Right lobe of liver (tissue), 6 donors: ENCODE measurements at places on chromosomes 2 and 18. TPM values are rescaled to one million over a fixed set of nuclear protein-coding genes. Genes with fewer than 3 reads are reported as not detected.
A peak's percentile ranks its signal among the peaks of the same experiment; 100 is the strongest.

GAL3ST2 gene
- total RNA-seq: not detected

ADD2 gene
- total RNA-seq: 1.00 TPM

ACYP2 gene
- total RNA-seq: 22.9 TPM

DNA sequence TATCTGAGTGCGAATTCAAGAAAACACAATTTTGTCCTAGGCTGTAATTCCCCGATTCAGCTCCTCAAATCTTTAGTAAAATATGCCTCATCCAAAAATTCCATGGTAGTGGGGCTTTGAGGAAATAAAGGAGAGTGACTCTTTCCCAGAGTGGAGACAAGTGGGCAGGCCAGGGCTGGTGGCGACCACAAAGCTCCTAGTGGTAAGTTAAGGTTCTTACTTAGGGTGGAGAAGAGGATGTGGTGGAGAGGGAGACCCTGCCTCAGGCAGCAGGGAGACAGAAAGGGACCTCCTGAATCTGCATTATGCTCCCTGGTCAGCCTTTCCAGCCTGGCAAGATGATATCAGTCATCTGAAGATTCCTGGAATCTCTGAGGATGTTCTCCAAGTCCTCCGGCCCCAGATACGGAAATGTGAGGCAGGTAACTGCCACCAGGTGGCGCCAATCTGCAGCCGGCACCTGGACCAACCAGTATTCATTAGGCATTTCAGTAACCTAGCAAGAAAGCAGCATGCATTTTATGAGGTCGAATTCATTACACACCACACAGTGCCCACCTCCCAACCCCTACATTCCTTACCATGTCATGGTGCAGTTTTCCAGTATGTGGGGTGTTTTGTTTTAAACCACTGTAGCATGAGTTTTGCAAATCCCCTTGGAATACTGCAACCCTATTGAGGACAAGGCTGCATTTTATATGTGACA is 106.4 kb downstream of the POLE4 start:
- no peaks in the 10 kb centered on the region for H3K4me1 ChIP-seq
- no peaks in the 10 kb centered on the region for H3K27me3 ChIP-seq
- DNase-seq: peak; percentile 62
- no peaks in the 10 kb centered on the region for H3K36me3 ChIP-seq
- H3K4me3 ChIP-seq: no peak overlapping the region
- H3K27ac ChIP-seq: no peak overlapping the region

- no peaks in the 10 kb centered on the region for H3K36me3 ChIP-seq
- H3K4me3 ChIP-seq: no peak overlapping the region
- H3K27ac ChIP-seq: no peak overlapping the region
Observed at GRCh38 chr2:142236181-142236580, 105.4 kb upstream of the LRP1B start.

GRCh38 chr18:26088487-26088886 is 1.9 kb downstream of the SS18 start:
- no peak for DNase-seq
- H3K36me3 ChIP-seq: peaks cover 11% of the 10 kb centered on the region
- H3K27me3 ChIP-seq: no peaks in the 10 kb centered on the region
- no peak overlapping the region for H3K27ac ChIP-seq
- peaks cover 12% of the 10 kb centered on the region for H3K4me1 ChIP-seq

- H3K27me3 ChIP-seq: no peaks in the 10 kb centered on the region
- H3K36me3 ChIP-seq: no peaks in the 10 kb centered on the region
- no peak overlapping the region for H3K27ac ChIP-seq
- no peaks in the 10 kb centered on the region for H3K4me1 ChIP-seq
- H3K4me3 ChIP-seq: no peak overlapping the region
- DNase-seq: no peak
Observed at GRCh38 chr18:53443831-53444230, 780.6 kb downstream of the MBD2 start.
